SK-N-DZ (cell line): ENCODE measurements at places on chromosomes 3 and 15.

DNA sequence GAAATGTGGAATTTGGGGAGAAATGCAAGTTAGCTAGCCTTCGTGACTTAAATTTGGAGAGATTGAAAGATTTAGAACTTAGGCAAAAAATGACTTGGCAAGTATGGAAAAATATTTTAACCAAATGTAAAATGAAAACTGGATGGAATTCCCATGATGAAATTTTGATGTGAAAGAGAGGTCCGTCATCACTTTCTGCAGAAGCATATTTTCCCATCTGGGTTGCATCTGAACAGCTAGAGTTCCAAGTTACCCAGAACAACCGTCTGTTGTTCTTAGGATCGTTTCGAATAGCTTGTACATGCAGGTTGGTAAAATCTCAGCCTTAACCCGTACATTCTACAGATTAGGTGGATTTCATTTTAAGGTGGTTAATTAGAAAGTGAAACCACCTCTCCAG is 136.3 kb downstream of the GHSR start:
- DNase-seq: no peak

DNA sequence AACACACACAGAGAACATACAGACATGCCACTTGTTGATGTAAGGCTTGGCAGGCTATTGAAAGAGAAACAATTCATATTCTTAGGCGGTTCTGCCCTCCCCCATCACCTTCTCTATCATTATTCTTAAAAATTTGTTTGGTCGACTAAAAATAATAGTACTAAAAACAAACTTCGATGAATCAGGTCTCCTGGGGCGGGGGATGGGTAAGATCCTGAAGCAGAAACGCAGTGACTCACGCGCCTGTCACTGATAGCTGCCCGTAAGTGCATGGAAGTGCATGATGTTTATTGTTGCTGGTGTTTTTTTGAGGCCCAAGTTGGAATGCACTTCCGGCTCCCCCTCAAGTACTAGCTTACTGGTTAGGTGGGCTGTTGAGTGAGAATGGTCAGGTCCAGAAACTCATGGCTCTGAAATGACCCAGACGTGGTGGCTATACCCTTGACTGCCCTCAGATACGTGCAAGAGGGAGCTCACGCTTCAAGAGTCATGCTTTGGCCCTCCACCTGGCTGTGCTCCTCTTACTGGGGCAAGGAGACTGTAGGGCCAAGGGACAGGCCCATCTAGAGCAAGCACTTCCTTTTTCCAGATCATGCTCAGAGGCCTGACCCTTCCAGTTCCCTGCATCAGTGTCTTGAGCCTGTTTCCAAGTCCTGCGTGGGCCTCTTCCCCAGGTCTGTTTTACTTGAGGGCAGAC is 10.9 kb downstream of the SMAD3 start:
- DNase-seq: no peak

DNA sequence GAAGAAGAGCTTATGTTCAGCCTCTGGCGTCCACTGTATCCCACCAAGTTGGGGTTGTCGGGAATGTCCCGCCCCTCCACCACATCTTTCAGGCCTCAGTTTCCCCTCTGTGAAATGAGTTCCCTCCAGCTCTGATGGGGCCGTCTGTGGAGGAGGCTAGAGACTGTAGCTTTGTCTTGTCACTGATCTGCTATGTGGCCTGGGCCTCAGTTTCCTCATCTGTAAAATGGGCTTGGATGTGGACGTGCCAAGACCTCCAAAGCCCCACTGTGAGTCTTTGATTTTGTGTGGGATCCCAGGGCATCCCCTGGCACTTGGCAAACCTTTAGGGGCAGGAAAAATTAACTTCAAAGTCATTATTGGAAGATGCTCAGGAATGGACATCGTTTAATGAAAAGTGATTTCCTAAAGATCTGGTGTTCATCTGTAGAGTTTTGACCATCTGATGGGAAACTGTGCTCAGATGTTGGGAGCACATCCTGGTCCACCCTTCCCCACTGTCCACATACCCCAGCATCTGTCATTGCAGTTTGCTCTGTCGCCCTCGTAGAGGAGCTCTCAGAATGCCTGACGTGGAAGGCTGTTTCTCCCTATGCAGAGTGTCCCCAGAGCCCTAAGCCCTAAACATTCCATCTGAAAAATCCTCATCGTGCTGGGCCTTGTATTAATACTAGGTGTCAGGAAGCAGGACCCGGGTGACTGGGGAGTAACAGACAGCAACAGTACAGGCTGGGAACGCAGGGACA is 28.5 kb downstream of the SLC6A6 start:
- no peak for DNase-seq

- DNase-seq: no peak
Measured at GRCh38 chr15:52318729-52319500, 23.3 kb upstream of the MYO5C start.

DNA sequence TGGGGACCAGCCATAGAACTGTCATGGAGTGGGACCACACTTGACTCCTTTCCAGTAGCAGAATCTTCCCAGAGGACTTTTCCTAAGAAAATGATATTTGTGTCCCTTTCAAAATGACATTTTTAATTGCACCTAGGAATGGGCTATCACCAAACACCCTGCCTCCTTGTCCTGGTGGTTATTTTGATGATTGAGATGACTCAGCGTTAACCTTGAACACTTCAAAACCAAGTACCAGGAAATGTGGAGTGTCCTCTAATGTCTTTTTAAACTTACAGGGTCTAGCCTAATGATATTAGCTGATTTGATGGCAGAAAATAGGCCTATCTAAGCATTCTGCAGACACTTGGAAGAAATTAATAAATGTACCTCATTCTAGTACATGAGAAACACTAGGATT is 90.7 kb downstream of the HHLA2 start:
- no peak for DNase-seq

DNA sequence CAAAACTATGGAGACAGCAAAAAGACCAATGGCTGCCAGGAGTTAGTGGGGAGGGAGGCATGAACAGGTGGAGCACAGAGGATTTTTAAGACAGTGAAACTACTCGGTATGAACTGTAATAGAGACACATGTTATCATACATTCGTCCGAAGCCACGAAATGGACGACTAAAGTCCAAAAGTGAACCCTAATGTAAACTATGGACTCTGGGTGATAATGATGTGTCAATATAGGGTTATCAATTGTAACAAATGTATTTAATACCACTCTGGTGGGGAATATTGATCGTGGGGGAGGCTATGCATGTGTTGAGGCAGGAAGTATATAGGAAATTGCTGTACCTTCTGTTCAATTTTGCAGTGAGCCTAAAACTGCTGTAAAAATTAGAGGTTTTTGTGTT is 107.0 kb downstream of the CPN2 start:
- no peak for DNase-seq

- DNase-seq: peak; percentile 60
Measured at GRCh38 chr3:132256989-132257388, 60.2 kb upstream of the ACP3 start.

- no peak for DNase-seq
Measured at GRCh38 chr3:114293838-114294535, at the start of gene TIGIT. TIGIT (plus strand) TSS chr3:114294028; CDS start chr3:114294062, 34 bp downstream.

- DNase-seq: no peak
Measured at GRCh38 chr3:13222131-13222530, 148.9 kb upstream of the IQSEC1 start.

- DNase-seq: peak; percentile 95
Measured at GRCh38 chr3:71166339-71167240, 416.9 kb downstream of the FOXP1 start.

DNA sequence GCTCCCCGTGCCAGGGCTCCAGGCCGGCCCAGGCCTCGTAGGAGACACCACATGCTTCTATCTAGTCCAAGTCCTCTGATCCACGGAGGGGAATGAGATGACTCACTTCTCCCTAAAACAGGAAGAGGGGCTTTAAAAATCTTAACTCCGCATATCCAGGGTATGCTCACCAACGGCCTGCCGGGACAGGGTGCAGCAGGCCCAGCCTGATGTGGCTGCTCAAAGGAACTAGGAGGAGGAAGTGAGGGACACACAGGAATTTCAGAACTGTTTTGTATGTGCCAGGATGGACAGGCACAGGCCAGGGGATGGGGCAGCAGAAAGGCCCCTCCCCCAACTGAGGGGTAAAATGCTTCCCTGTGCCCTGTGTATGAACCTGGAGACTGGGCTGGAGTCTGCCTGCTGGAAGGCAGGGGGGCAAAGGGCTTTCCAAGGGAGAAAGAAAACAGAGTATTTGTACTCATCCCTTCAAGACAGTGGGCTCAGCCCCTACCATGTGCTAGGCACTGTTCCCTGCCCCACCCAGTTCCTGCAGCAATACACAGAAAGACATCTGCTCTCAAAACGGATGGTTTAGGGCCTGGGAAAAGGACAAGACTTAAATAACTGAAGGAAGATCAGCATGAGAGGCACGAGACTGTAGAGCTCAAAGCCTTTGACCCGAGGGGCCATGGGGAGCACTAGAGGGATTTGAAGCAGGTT is 22.1 kb downstream of the CHDH start:
- no peak for DNase-seq

- DNase-seq: peak; percentile 71
Measured at GRCh38 chr15:61195116-61196002, 33.7 kb downstream of the RORA start.

GRCh38 chr3:17845026-17845812 is 102.8 kb upstream of the TBC1D5 start:
- DNase-seq: no peak

GRCh38 chr3:150495563-150496168 is 50.6 kb downstream of the SERP1 start:
- peak; percentile 50 for DNase-seq

GRCh38 chr3:162391301-162391700 is 894.7 kb downstream of the OTOL1 start:
- no peak for DNase-seq

- no peak for DNase-seq
Measured at GRCh38 chr15:97968380-97968779, 7.9 kb downstream of the ARRDC4 start.

DNA sequence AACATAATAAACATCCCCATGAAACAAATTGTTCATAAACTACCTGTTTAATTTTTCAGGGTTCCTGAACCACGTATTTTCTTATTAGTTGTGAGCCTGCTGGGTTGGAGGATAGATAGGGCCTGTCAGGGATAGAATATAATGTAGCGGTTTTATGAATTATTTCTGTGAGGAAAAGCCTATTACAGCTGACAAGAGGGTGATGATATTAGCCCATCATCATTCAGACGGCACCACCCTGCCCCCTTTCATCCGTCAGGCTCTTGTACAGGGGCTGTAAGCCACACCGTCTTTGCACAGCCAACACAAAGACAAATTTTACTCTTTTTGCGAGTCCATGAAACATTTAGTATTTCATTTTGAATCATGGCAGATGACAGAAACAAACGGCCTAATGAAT is 335.3 kb upstream of the TMCO5A start:
- DNase-seq: no peak

DNA sequence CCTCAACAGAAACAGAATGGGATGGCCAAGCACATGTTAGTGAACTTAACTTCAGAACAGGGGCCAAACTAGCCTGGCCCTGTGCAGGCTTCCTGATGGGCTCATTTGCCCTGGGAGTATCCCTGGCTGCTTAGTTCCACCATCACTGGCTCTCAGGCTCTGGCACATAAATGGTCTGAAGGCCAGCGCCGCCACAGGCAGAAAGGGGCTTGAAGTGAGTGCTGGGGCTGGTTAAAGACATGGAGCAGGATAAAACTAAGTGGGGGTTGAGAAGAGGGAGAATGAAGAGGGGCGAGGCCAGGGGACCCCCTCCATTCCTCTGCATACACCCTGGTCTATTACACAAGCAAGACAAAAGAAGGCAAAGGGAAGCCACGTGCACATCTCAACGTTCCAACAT is 12.2 kb downstream of the SLCO2A1 start:
- no peak for DNase-seq

DNA sequence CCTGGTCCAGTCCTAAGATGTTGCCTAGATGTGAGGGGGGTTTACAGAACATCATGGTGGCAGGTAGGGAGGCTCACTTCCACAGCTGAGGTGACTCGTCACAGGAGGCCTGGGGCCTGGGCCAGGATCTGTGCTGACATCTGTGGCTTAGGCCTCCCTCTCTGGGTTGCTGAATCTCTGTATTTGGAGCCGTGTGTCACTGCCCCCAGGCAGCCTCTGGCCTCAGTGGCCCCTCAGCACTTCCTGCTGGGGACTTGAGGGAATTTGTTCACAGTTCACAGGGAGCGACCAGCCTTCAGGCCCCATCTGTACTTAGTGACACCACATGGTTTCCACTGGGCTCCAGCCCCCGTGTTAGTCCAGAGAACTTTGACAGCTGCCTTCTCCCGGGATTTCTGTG is 41.7 kb upstream of the ADAMTSL3 start:
- DNase-seq: no peak

DNA sequence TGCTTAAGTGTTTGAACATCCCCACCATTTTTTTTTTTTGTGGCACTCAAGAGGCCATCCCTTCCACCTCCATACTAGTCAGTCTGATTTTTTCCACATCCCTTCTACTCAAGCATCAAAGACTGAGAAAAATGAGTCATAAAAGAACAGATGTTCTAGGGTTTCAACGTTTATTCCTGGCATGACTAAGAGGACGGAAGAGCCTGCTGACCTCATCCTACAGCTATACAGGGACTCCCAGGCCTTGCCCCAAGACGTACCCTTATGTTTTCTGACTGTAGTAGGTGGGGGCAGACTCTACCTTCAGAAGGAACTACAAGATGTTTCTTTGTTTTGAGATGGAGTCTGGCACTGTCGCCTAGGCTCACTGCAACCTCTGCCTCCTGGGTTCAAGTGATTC is 3.3 kb upstream of the ITPKA start:
- no peak for DNase-seq

GRCh38 chr3:23987356-23987755 is 42.3 kb downstream of the NR1D2 start:
- peak; percentile 30 for DNase-seq

DNA sequence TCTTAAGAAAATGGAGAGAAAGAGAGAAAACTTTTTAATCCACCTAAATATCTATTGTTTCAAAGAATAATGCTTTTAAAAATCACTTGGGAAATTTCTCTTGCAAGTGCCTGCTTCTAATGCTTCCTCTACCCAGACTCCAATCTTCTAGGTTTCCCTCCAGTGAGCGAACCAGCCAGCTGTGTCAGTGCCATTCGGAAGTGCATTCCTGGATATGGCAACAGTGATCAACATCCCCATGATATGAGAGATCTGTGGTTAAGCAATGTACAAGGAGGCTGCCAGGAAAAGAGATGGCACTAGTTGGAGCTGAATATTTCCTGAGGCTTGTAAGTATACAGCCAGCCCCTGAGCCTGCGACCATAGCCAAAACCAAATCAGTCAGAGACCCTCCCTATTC is 53.3 kb upstream of the KCNMB2 start:
- DNase-seq: no peak

GRCh38 chr3:160748787-160749186 is 7.2 kb upstream of the PPM1L start:
- DNase-seq: no peak

GRCh38 chr3:58840949-58841348 is 174.4 kb upstream of the FAM3D start:
- DNase-seq: no peak

GRCh38 chr3:171028779-171029232 is 2.3 kb upstream of the SLC2A2 start:
- no peak for DNase-seq
